ENCODE measurements at places on chromosomes 4 and X. TPM values are rescaled to one million over a fixed set of nuclear protein-coding genes. Genes with fewer than 3 reads are reported as not detected.

DNA sequence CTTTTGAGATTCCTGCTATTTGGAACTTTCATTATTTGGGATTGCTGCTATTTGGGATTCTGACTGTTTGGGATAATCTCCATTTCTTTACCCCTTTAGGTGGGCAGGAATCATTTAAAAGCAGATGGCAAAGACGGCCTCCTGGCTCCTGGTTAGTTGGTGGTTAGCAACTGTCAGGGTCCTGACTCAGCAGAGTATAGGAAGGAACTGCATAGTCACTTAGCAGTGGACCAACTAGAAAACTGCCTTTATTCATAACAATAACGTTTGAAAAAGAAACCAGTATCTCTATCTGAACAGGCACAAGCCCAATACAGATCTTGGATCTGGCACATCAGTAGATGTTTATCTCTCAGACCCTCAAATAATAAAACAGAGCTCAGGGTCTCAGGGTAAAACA is 469.7 kb upstream of the FGF16 start:
- no peak for DNase-seq

- peak; percentile 18 for DNase-seq
These were observed 46.2 kb downstream of the NEK1 start for GRCh38 chr4:169566021-169566818.

DNA sequence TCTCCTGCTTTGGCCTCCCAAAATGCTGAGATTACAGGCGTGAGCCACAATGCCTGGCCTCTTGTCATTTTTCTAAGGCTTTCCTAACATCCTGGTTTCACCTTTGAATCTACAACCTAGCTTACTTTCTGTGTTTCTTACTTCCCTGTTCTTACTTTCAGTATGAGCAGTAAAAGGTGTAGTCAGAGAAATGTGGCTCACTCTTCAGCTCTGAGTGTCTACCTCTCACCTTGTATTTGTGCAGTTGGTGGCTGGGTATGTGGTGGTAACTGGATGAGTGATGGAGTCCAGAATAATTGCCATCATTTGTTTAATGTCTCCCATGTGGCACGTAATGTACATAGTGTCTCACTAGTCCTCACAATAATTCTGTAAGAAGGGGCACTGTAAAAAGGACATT is 19.1 kb upstream of the CXCL11 start:
- DNase-seq = no peak

DNA sequence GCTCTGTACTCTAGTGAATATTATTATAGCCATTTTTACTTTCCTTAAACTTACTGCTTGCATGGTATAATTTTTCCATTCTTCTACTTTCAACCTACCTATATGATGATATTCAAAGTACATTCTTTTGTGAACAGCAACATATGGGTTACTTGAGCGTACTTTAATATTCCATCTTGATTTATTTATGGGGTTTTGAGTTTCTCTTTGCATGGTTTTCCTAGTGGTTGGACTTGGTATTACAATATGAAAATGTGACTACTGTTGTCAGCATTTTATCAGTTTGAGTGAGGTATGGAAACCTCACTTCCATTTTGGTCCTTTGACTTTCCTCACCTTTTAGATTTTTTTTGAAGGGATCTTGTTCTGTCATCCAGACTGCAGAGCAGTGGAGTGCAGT is 35.9 kb downstream of the ADGRG4 start:
- DNase-seq = no peak

CXCL9 gene
- total RNA-seq = not detected

OPRPN gene
- total RNA-seq = not detected

DGAT2L6 gene
- total RNA-seq = not detected

Measured in endothelial cell (in vitro differentiated cells).